AG10803 (cell line): ENCODE measurements at places on chromosomes 11 and 22.

GRCh38 chr11:127098684-127099083 lies 98.1 kb upstream of the KIRREL3 start:
- DNase-seq, result no peak

DNA sequence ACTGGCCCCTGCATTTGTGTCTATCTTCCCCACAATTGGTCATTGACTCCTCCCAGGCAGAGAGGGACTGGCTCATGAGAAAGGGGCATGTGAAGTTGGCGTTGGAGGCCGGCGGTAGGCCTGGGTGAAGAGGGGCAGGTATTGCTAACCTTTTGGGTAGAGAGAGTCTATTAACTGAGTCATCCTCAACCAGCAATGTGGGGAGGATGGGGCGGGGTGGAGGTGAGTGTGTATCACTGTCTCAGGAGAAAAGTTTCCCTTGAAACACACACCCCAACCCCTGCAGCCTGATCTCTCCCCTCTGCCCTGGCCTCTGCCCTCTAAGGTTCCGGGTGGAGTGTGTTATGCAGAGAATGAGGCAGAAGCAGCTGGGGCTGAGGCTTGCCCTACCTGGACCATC lies 60.1 kb upstream of the PHF21B start:
- DNase-seq, result no peak

DNA sequence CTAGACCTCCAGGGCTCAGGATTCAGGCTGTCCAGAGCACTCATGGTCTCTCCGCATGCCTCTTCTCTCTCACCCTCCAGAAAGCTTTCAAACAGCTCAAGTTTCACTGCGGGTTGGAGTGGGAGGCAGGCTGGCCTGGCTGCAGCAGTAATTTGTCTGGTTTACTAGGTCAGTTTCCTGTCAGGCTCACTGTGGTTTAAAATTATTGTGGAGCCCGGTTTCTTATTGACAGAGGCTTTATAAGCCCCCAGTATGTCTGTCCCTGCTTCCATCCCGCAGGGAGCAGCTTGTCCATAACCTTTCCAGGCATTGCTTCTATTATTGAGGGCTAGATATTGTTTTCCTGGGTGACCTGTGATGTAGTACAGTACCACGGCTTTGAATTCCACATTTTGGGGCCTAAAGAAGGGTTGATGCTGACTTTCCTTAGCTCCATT lies 235.3 kb upstream of the SORL1-AS1 start:
- no peak for DNase-seq

DNA sequence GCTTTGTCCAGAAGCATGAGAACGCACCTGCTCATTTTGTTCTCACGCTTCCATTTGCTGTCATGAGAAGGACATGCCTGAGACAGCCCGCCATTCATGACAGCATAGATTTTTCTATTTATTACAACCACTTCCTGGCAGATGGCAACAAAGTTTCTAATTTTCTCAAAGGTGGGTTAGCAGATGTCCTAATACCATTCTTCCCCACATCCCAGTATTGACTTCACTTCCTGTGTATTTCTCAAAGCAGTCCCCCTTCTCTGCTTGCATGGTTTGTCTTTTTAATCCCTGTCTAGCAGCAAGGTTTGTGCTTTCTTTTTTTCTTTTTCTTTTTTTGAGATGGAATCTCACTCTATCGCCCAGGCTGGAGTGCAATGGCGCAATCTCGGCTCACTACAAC lies 94.3 kb downstream of the ISX start:
- no peak for DNase-seq

DNA sequence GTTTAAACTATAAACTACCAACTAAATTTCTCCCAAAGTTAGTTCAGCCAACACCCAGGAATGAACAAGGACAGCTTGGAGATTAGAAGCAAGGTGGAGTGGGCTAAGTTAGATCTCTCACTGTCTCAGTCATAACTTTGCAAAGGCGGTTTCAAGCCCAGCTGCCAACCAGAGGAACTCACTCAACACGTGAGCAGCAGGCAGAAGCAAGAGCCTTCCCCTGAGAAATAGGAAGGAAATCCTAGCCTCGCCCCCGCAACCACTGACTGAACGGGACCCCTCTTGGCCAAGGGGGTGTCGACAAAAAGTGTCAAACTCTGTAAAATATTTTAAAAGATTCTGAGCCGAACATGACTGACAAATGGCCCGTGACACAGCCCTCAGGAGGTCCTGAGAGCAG lies 4.4 kb upstream of the KRTAP5-9 start:
- no peak for DNase-seq

DNA sequence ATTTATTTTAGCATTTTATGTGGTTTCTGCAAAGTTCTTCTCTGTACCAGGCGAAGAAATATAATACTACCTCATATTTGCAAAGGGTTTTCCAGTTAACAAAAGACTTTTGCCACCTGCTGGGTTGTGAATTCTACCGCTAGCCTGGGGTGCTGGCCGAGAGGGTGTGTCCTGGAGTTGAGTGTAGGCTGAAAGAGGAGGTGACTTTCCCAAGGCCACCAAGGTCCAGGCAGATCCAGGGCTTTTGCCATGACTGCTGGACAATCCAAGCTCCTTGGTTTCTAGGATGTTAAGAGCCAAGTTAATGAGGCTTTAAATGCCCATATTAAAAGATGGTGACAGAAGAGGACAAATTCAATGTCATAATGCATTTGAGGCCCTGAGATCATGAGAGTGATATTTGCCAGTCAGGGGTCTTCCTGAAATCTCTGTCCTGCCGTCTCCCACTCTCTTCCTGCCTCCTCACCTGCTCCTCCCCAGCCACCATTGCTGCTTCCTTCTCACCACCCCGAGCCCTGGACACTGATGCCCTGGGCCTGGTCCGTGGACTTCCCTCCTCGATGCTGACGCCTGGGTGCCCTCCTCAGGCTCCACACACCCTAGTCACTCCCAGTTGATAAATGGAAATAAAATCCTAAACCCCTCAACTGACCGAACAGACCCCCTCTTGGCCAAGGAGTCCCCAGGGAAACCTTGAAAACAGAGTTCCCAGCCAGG lies 825.6 kb downstream of the TBC1D22A start:
- no peak for DNase-seq

DNA sequence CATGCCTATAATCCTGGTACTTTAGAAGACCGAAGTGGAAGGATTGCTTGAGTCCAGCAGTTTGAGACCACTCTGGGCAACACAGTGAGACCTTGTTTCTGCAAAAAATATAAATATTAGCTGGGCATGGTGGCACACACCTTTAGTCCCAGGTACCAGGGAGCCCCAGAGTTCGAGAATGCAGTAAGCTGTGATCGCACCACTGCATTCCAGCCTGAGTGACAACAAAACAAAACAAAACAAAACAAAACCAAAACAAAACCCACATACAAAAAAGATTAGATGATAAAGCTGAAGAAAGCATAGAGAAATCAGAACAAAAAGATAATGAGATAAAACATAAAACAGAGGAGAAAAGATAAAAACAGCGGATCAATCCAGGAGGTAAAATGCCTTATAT lies 62.1 kb downstream of the TCF20 start:
- no peak for DNase-seq

DNA sequence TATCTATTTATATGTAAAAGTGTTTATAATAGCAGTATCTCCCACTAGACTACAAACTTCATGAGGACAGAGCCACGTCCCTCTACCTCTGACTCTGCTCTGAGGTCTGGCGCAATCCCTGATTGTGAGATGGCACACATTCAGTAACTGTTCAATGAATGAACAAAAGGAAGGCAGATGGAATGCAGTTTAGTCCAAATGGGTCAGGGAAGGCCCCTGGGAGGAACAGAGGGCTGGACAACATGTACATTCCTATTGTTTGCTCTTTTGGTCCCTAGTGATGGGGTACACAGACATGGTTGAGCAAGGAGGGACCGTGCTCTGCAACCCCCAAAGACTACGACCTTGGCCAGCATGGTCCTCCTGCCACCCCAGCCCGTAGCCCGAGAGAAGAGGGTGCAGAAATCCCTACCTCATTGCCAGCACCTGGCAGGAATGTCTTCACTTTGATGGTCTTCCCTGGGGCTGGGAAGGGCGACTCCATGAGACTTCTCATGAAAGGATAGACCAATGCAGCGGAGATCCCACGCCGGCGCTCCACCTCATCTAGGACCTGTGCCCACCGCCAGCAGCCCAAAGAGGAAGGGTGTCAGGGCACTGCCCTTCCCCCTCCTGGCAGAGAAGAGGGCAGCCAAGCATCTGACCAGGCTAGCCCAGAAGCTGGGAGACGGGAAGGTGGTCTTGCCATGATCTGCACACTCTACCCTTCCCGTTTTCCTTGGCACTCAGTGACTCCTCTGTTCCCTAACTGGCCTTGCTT lies 24.3 kb downstream of the RPL27A start:
- no peak for DNase-seq

GRCh38 chr22:39234472-39234787 lies 10.4 kb downstream of the PDGFB start:
- no peak for DNase-seq

DNA sequence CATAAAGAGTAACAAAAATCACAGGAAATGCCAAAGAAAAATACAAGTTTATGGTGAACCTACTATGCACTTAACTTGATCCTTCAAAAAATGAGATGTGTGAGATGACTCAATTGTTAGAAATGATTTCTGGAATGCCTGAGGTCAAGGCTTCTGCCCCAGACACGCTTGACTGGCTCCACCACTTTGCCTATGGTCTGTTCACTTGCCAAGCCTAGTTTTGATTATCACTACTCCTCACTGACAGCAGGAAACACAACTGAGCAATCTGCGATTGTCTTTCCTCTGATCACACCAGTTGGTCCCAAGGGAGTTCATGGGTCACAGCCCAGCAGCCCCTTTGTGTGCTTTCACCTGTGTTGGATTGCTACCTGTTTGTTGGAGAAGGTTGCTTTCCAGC lies 20.6 kb upstream of the PRDM10 start:
- peak; percentile 83 for DNase-seq

DNA sequence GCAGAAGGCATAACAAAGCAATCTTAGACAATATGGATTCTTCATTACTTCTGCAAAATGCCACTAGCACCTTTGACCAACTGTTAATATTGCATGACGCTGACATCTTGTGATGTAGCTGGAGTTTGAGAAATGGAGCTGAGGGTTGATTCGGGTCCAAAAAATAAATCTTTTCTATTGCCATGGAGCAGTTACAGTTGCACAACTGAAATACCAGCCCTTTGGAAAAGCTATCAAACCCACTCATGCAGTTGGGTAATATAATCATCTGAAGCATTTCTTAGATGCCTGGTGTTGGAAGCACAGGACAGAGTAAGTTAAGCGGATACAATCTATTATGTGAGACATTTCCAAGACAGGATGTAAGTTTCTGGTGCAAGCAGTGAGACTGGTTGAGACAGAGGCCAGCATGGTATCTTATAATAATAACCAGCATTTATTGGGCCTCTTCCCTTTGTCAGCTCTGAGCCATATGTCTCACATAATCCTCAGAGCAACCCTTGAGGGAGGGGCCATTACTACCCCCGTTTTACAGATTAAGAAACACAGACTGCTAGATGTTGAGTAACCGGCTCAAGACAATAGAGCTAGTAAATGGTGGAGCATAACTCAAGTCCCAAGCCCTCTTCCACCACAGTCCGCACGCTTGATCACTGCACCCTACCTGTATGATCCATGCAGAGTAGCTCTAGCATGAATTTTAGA lies 74.9 kb upstream of the CAPRIN1 start:
- peak; percentile 92 for DNase-seq

DNA sequence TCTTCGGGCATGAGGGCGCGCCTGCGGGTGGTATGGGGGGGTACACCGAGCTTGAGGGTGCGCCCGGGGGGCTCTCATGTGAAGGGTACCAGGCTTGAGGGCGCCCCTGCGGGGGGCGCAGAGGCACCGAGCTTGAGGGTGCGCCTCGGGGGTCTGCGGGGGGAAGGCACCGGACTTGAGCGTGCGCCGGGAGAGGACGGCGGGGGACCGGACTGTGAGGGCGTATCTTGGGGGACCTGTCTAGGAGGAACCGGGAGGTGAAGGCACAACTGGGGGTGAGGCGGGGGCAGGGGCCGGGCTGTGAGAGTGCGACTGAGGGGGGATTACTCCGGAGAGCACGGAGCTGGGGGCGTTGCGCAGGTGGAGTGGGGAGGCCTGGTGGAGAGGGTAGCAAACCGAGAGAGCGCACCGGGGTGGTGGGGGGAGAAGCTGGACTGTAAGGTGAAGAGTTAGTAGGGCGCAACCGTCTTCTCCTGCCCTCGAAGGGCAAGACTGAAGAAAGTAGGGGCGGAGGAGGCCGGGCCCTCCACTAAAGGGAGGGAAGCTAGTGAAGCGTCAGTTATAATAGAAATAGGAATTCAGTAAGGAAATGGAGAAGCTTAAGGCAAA lies 1.1 kb upstream of the DDX6 start:
- DNase-seq, result no peak

- no peak for DNase-seq
Measured at GRCh38 chr22:39545386-39546365, 13.1 kb upstream of the RPS19BP1 start.

GRCh38 chr11:12901874-12902481 lies 107.1 kb upstream of the RASSF10 start:
- peak; percentile 64 for DNase-seq

DNA sequence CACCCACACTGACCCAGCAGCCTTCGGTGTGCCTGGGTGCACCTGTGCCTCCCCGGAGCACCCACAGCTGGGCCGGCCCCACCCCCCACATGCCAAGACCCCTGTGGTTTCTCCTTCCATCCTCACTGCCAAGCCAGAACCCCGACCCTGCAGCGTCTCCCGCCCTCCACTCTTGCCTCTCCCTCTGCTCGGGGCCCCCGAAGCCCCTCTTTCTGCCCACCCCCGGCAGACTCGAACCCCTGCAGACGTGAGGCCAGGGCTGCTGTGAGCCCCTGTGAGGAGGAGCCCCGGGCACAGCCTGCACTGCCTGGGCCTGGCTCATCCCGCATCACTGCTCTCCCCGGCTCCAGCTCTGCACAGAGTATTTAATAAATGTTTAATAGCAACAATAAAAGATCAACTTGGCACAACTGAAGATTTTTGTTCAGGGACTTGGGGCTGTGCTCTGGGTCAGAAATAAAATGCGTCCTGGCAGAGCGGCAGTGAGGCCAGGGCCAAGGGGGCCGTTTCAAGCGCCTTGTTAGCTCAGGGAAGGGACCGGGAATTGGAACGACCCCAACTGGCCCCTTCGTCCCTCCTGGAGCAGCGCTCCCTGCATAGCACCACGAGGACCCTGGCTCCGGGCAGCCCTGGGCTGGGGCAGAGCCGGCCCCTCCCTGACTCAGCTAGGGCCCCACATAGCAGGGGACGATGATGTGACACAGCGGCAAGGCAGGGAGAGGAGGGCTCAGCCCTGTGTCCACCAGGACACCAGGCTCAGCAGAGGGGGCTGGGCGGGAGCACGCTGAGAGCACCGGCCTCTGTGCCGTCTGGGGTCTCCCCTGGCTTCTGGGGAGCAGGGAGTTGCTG lies 520.8 kb downstream of the BRD1 start:
- DNase-seq, result no peak

GRCh38 chr11:129385801-129386200 lies 10.2 kb downstream of the BARX2 start:
- no peak for DNase-seq

- DNase-seq, result no peak
Measured at GRCh38 chr11:32597921-32598320, 14.3 kb downstream of the EIF3M start.

- DNase-seq, result peak; percentile 4
Measured at GRCh38 chr11:131137046-131137445, 220.8 kb upstream of the SNX19 start.

- no peak for DNase-seq
Measured at GRCh38 chr22:23892130-23892529, 2.1 kb upstream of the MIF start.

DNA sequence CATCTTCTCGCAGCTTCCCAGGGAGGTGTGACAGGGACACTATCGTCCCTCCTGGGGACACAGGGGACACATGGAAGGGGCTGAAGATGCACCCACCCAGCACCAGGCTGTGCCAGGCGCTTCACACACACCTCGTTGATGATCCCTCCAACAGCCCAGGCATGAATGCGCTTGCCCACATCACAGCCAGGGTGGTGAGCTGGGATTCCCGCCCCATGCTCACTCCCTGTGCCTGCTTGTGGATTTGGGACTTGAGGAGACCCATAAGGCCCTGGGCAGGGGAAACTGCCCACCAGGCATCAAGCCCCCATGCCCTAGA lies 57.8 kb downstream of the OTOG start:
- no peak for DNase-seq
